ENCODE measurements at places on chromosomes 5 and 9.
A peak's percentile ranks its signal among the peaks of the same experiment; 100 is the strongest.

- peak; percentile 97 for DNase-seq
Measured at GRCh38 chr5:52922384-52922783, 66.8 kb upstream of the ITGA2 start.

GRCh38 chr9:70761139-70761670 lies 346.7 kb upstream of the KLF9 start:
- no peak for DNase-seq

GRCh38 chr5:969408-969839 lies 39.2 kb upstream of the NKD2 start:
- DNase-seq: peak; percentile 85

GRCh38 chr9:27425827-27426510 lies 98.1 kb upstream of the IFNK start:
- no peak for DNase-seq

GRCh38 chr9:114454652-114455051 lies 50.6 kb downstream of the WHRN start:
- DNase-seq: no peak

DNA sequence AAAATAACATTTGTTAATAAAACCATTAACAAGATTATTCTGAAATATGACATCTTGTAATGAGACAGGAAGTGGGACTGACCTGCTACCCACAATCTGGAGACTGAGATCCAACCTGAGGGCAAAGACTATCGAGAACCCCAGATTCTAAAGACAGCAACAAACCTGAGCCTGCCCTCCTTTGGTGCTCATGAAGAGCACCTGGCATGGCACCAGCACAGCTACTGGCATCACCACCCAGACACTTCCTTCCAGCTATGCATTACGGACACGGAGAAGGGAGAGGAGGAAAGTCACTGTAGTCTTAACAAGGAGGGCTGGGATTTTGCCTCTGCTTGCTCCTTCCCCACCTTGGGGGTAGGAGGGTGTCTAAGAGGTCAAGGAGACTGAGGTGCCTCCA lies 105.5 kb downstream of the AUH start:
- DNase-seq: no peak

- peak; percentile 34 for DNase-seq
Measured at GRCh38 chr5:172002310-172002709, 4.1 kb downstream of the FBXW11 start.

DNA sequence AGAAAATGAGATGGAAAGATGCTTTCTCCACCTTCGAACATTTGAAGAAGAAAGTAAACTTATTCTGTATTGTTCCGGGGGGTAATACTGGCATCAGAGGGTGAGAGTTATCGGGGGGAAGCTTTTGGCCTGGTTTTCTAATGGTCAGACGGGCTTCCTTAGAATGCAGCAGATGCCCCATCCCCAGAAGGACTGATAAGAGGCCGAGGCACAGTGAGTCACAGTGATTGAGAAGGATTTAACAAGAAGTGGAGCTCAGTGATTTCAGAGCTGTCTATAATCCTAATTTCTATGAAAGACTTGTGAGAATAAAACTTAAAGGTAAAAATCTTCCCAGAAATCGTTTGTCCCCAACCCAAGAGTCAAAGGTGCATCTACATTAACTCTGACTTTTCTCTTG lies 123.9 kb downstream of the DOCK8 start:
- DNase-seq: no peak

GRCh38 chr9:70656281-70656680 lies 241.8 kb upstream of the KLF9 start:
- DNase-seq: no peak

DNA sequence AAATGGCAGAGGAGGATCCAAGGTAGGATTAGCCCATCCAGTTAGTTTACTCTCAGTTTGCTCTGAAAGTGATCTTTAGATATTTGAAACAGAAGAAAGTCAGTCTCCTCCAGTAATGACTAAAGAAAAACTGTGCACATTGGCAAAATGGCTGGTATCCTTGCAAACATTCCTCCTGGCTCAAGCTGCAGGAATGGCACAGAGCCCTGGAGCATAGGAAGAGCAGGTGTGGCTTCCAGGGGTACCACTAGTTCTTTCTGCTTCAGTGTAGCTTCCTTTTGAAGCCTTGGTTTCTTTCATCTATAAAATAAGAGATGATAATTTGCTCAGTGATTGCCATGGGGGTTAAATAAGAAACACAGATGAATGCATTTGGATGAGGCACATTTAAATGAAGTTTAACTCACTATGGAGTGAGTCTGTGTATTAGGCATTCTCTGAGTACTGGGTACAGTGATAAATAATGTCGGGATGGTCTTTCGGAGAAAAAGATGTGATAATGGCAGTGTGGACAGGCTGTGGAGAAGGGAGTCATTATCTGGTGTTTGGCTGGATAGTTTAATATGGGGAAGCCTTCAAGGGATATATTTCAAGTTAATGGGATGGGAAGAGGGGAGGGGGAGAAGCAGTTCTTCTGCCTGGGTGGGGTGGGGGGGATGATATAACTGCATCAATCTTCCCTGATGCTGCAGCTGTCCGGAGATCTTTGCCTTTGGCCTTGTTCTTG lies 217.3 kb upstream of the KLF4 start:
- no peak for DNase-seq

DNA sequence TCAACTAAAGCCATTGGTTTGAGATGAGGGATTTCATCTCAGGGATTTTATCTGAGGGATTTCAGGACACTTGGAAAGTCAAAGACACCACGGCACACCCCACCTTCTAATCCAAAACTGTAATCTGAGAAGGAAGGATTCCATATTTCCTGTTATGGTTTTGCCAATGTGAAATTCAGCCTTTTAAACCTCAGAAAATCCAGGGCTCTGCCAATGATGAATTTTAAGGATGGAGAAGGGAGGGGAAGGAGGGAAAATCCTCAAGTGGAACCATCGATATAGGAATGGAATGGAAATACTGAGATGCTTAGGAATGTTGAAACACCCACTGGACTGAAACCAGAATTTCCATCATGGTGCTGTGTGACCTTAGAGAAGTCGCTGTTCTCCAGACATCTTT lies 5.3 kb downstream of the C1QTNF3 start:
- DNase-seq: no peak

GRCh38 chr9:98790134-98790841 lies 6.1 kb downstream of the ANKS6 start:
- no peak for DNase-seq

- DNase-seq: no peak
Measured at GRCh38 chr9:82144803-82145202, 156.2 kb downstream of the SPATA31D1 start.

DNA sequence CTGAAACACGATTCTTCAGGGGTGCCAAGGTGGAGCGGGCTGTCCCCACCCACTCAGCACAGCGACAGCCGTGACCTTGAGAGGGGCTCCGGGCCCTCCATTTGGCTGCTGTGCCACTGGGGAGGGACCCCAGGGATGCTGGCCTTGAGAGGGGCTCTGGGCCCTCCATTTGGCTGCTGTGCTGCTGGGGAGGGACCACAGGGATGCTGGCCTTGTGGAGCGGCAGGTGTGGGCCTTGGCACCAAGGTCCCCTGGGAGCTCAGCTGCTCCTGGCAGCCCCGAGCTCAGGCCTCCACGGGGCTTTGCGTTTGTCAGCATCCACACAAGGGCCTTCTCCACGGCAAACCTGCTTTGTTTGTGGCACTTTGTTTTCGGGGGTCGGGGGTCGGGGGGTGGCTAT lies 137.6 kb upstream of the LPCAT1 start:
- no peak for DNase-seq

DNA sequence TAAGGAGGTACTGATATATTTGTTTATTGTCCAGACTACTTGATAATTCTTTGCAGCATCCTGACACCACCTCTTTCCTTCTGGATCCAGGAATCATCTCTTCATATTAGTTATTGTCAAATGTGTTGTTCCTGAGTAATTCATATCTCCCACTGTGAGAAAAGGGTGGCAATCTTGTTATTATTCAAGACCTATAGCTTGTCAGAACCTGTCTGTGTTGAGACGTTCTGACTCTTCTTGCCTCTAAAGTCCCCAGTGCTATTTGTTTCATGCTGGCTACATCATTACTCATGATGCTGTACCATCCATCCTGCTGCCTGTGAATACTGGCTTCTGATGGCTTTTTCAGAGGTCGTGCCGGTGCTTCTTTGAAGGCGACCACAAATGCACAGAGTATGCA lies 68.7 kb upstream of the TAF11L2 start:
- no peak for DNase-seq

GRCh38 chr5:154209591-154210081 lies 19.1 kb downstream of the GALNT10 start:
- DNase-seq: no peak

GRCh38 chr5:3787604-3788003 lies 192.0 kb downstream of the IRX1 start:
- DNase-seq: no peak

GRCh38 chr9:114021578-114021977 lies 56.5 kb downstream of the AMBP start:
- DNase-seq: no peak

- DNase-seq: no peak
Measured at GRCh38 chr5:149940941-149941644, 3.5 kb downstream of the PDE6A start.

GRCh38 chr9:131960851-131961495 lies 118.7 kb downstream of the MED27 start:
- DNase-seq: no peak

- peak; percentile 39 for DNase-seq
Measured at GRCh38 chr5:126052120-126052519, 371.1 kb upstream of the GRAMD2B start.

DNA sequence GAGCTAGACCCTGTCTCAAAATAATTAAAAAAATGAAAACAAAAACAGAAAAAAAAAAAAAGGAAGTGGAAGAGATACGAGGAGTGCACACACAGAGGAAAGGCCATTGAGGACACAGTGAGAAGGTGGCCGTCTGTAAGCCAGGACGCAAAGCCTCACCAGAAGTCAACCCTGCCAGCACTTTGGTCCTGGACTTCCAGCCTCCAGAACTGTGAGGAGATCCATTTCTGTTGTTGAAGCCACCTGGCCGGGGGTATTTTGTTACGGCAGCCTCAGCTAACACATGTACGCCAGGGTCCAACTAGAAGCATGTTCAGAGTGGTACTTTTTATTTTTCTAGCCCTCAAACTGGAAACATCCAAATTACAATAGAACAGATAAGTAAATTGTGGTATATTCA lies 21.8 kb downstream of the SLC35D2 start:
- no peak for DNase-seq

DNA sequence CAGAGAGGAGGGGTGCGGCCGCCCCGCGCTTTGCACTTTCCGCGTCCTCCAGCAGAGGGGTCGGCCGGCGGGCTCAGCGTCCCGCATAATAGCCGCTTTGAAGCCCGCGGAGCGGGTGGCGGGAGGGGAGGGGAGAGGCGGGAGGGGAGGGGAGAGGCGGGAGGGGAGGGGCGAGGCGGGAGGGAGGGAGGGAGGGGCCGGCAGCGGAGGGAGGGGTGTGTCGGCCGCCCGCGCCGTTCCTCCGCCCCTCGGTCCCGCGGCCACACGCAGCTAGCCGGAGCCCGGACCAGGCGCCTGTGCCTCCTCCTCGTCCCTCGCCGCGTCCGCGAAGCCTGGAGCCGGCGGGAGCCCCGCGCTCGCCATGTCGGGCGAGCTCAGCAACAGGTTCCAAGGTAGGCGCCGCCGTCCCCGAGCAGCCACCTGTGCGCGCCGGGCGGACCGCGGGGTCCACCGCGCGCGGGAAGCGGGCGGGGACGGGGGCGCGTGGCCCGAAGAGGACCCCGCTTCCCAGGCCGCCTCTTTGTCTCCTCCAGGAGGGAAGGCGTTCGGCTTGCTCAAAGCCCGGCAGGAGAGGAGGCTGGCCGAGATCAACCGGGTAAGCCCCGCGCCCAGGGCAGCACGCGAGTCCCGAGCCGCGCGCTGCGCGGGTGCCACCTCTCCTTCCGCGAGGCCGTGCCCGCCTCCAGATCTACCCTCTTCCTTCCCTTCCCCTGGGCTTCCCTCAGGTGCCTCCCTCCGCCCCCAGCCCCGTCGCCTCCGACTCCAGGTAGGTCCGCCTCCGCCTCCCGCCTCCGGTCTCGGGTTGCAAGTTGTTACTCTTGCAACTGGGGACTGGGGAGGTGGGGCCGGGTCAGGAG lies at the start of gene AIF1L:
TSS of gene AIF1L (plus strand) at position 263 of the 857 bp plus-strand sequence. CDS start at position 362, 99 bp downstream.
- DNase-seq: no peak

DNA sequence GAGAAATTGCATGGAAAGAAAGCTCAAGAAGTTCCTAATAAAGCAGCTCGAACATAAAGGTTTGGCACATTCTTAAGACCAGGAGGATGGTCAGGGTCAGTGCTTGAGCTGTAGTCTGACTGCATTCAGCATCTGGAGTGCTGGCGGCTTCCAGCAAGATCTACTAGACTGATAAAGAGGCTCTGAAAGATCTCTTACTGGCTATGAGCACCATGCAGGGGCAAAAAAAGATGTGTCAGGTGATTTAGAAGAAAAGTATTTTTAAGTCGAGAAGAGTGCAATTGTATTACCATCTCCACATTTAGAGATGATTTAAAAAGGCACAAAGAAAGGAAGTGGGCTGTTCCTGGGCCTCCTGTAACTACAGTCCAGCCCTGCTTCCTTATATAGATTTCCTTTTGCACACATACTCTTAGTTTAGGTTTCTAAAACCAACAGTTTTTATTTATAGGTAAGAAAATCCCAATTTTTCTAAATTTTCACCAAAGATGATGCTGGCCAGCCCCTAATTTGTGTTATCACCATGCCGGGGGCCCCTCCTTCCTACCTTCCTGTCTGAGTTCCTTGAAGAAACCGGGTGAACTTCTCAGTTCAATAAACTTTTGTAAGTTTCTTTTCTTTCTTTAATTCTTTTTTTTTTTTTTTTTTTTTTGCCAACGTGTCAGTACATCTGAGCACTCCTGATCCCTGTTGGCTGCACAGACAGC lies 65.9 kb upstream of the PLPP1 start:
- DNase-seq: peak; percentile 85

DNA sequence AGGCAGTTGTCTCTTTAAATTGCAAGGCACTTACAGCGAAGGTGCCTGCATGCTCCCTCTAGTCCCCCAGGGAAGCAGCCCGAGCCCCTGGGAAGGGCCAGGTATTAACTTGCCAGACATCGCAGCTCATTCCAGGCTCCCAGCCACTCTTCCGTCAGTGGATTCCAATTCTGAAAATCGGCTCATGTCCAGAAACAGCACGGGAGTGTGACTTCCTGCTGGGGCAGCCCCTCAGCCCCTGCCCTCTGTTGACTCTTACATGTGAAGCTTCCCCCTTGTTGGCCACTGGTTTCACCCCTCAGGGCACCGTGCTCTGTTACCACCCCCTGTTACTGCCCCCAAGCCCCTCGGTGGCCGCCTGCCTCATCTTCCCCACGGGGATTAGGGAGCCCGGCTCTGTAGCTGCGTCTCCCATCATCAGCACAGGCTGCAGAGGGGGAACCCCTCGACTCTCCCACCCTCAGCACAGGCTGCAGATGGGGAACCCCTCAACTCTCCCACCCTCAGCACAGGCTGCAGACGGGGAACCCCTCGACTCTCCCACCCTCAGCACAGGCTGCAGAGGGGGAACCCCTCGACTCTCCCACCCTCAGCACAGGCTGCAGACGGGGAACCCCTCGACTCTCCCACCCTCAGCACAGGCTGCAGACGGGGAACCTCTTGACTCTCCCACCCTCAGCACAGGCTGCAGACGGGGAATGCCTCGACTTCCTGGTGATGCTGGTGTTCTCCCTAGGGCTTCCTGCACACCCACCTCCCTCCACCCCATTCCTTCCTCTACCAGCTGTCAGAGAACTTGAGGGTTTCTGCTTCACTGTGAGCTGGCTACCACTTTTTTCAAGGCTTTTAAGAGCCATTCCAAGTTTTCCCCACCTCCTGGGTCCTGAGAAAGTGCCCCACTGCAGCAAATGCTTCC lies 11.1 kb upstream of the CACNA1B start:
- no peak for DNase-seq

Data from fibroblast of pulmonary artery (primary cell).